ENCODE measurements at places on chromosomes 3 and 15. TPM values are rescaled to one million over a fixed set of nuclear protein-coding genes. Genes with fewer than 3 reads are reported as not detected.
A peak's percentile ranks its signal among the peaks of the same experiment; 100 is the strongest.

- H3K4me3 ChIP-seq: no peak overlapping the region
- H3K27me3 ChIP-seq: no peaks in the 10 kb centered on the region
- H3K27ac ChIP-seq: no peak overlapping the region
- H3K36me3 ChIP-seq: no peaks in the 10 kb centered on the region
- peaks cover 1% of the 10 kb centered on the region for H3K4me1 ChIP-seq
Observed at GRCh38 chr3:157242836-157243235, 82.9 kb upstream of the CCNL1 start.

- no peaks in the 10 kb centered on the region for H3K36me3 ChIP-seq
- H3K4me3 ChIP-seq: no peak overlapping the region
- no peak overlapping the region for H3K27ac ChIP-seq
- no peaks in the 10 kb centered on the region for H3K4me1 ChIP-seq
Observed at GRCh38 chr3:29178809-29179793, 101.8 kb upstream of the RBMS3 start.

TERC gene
- total RNA-seq: 544 TPM

DNA sequence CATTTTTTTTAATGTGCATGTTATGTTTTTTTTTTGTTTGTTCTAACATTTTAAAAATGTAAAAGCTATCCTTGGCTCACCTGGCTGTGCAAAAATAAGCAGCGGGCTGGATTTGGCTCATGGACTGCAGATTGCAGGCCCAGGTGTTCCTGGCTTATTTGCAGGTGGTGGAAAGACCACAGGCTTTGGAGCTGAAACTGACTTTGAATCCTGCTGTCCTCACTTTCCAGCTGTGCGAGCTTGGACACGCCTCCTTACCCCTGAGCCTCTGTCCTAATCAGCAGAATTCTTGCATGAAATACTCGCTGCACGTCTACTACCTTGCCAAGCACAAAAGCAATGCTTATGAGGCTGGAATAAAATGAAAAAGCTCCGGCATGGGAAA, 188.7 kb upstream of the TPM1 start:
- no peaks in the 10 kb centered on the region for H3K36me3 ChIP-seq
- H3K27ac ChIP-seq: peak overlapping the region; percentile 60
- no peak for DNase-seq
- no peak overlapping the region for H3K4me3 ChIP-seq

- H3K4me1 ChIP-seq: no peaks in the 10 kb centered on the region
- H3K27me3 ChIP-seq: no peaks in the 10 kb centered on the region
- DNase-seq: no peak
Observed at GRCh38 chr3:114686621-114687020, 392.8 kb downstream of the TIGIT start.

All from PC-3 (cell line).